ENCODE measurements at places on chromosomes 16 and 17. TPM values are rescaled to one million over a fixed set of nuclear protein-coding genes. Genes with fewer than 3 reads are reported as not detected.

GRCh38 chr16:59683709-59684108, 949.6 kb upstream of the GOT2 start:
- no peak for DNase-seq

GRCh38 chr17:78048346-78049292, 79.9 kb downstream of the TMC6 start:
- no peak for DNase-seq

DNA sequence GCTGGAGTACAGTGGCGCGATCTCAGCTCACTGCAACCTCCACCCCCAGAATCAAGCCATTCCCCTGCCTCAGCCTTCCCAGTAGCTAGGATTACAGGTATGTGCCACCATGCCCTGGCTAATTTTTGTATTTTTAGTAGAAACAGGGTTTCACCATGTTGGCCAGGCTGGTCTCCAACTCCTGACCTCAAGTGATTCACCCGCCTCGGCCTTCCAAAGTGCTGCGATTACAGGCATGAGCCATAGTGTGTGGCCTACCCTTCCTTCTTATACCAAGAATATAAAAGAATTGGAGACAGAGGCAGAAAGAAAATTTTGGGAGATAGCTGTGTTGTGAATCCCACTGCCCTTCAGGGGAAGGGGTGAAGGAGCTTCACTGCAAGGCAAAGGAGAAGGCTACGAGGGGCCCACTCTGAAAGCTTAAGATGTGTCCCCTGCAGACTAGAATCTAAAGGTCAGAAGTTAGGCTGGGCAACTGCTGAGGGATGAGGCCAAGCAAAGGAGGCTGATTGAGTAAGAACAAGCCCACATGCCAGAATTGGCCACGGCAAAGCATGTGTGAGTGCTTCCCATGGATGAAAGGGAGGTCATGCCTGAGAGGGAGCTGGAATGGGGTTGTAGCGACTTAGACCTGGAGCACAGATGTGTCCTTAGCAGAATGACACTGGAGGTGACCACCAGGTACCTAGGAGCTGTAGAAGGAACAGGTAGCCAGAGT, 8.4 kb upstream of the CRYBA1 start:
- peak; percentile 33 for DNase-seq

- DNase-seq = no peak
These were observed 1265.1 kb upstream of the CDH8 start for GRCh38 chr16:63301349-63301748.

GRCh38 chr16:20853981-20854620, 46.1 kb downstream of the DCUN1D3 start:
- no peak for DNase-seq

KLHL10 gene
- total RNA-seq = under 0.01 TPM

KRT35 gene
- not detected for total RNA-seq

ORC6 gene
- 9.9 TPM for total RNA-seq

DVL2 gene
- 102 TPM for total RNA-seq
